Activated T-helper 1 cell treated with anti-CD3 and anti-CD28 coated beads, Interleukin-2, amount 50 U/mL, for 16 hours (primary cell): ENCODE measurements at places on chromosomes 2 and 18.

GRCh38 chr2:85405201-85406059 lies 4.7 kb downstream of the CAPG start:
- DNase-seq: peak; percentile 36

GRCh38 chr2:106886916-106887758 lies 1.2 kb upstream of the ST6GAL2 start:
- DNase-seq: no peak

GRCh38 chr18:46810481-46811000 lies 53.7 kb upstream of the ST8SIA5 start:
- DNase-seq: no peak

DNA sequence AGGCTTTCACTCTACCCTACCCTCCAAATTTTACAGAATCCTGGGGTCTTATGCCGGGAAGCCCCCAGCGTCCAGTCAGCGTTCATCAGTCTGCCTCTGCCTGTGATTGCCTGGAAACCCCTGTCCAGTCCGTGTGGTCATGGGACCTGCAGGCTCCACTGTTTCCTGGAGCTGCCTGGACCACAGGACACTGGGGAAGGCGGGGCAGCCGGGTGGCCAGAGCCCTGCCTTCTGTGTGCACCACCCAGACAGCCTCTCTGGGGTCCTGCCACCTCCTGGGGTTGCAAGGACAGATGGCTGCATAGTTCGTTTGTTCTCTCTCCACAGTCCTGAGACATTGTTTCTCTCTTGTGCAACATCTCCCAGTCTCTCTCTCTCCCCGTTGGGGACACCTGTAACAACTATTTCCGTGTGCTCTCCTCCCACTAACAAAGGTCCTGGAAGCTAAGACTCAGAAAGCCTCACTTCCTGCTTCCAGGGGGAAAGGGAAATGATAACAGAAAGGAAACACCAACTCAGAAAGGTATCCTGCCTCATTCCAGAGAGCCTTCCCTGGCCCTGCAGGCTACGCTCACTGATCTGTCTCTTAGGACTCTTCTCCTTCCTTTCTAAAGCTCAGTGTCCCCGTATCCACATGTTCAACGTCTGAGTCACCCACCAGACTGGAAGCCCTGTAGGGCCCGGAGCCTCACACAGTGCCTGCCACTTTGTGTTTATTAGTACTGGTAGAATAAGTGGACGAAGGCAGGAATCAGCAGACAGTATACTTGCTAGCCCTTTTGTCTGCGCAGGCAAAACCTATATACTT lies 192.8 kb upstream of the RAB12 start:
- DNase-seq: no peak

DNA sequence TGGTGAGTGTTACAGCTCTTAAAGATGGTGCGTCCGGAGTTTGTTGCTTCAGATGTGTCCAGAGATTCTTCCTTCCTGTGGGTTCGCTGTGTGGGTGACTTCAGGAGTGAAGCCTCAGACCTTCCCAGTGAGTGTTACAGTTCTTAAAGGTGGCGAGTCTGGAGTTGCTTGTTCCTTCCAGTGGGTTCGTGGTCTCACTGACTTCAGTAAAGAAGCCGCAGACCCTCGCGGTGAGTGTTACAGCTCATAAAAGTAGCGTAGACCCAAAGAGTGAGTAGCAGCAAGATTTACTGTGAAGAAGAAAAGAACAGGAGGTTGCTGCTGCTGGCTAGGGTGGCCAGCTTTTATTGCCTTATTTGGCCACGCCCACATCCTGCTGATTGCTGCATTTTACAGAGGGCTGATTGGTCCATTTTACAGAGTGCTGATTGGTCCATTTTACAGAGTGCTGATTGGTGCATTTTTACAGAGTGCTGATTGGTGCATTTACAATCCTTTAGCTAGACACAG lies 34.0 kb upstream of the SPTBN1 start:
- no peak for DNase-seq

DNA sequence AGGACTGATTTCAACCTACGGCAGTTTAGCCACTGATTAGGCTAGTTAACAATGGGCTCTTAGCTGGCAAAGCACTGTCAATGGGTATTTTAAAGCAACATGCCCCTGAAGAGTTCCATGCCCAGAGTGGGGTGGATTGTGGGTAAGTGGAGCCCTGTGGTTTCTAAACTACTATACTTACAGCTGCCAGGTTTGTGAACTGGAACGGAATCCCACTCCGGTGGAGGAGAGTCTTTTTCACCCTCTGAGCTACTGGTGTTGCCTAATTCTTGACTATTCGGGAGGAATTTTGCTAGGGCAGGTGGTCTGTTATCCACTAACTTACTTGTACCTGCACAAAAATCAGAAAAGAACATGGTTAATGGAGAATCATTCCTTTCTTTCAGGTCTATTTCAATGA lies 52.6 kb downstream of the ZAP70 start:
- DNase-seq: no peak

DNA sequence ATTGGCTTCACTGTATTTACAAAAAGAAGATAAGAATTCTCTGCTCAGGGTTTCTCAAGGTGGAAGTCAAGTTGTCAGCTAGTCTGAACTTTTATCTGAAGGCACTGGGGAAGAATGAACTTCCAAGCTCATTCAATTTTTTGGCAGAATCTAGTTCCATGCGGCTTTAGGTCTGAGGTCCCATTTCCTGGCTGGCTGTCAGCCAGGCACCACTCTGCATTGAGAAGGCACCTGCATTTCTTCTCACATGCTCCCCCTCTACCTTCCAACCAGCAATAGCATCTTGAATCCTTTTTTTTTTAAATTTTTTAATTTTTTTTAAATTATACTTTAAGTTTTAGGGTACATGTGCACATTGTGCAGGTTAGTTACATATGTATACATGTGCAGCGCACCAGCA lies 46.2 kb upstream of the RPE start:
- no peak for DNase-seq

DNA sequence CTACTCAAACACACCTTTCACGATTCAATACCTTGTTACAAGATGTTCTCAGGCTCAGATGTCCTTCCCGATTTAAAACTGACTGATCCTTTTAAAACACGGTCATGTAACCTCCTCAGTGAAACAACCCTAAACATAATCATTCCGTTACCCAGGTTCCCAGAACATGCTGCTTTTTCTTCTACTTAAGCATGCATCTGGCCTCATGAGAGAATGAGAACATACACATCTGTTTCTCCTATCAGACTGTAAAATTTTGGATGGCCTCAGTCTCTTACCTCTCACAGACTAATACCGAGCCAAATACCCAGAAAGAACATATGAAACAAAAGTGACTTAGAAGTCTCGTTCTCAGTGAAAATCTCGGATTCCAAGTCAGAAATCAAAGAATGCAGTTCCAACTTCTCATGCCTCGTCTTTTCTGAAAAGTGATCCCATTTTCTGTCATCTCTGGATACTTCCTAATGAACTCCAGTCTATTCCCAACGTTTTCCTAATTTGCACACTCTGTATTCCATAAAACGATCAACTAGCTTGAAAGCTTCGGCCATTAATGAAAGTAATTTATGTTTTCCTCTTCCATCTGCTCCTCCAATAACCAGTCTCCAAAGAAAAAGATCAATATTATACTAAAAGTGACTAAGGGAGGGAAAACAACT lies 919 bp downstream of the SF3B1 start:
- no peak for DNase-seq
